ENCODE measurements at places on chromosomes 13 and 19. TPM values are rescaled to one million over a fixed set of nuclear protein-coding genes. Genes with fewer than 3 reads are reported as not detected.

Gene RHPN2
- total RNA-seq, result 10.2 TPM

Gene ZNF729
- not detected for total RNA-seq

Gene KCNC3
- 4.0 TPM for total RNA-seq

Gene EBI3
- total RNA-seq, result not detected

Gene DYRK1B
- total RNA-seq, result 40.5 TPM

Gene IGFL2
- not detected for total RNA-seq

Gene CRX
- not detected for total RNA-seq

Gene PSG1
- not detected for total RNA-seq

Gene ANO8
- total RNA-seq, result 37.4 TPM

Gene ZNF587B
- 21.6 TPM for total RNA-seq

Gene CKM
- total RNA-seq, result not detected

Gene PSG11
- not detected for total RNA-seq

Gene GRK1
- 0.77 TPM for total RNA-seq
